ENCODE measurements at places on chromosomes 1 and 21. TPM values are rescaled to one million over a fixed set of nuclear protein-coding genes. Genes with fewer than 3 reads are reported as not detected.

Gene PBX1
- total RNA-seq, result 91.1 TPM

Gene WARS2
- total RNA-seq, result 13.5 TPM

Gene LORICRIN
- not detected for total RNA-seq

Gene LMX1A
- total RNA-seq, result 8.7 TPM

Gene CLCA1
- total RNA-seq, result not detected

Gene DCST1
- not detected for total RNA-seq

Gene LDLRAD2
- total RNA-seq, result 1.2 TPM

Gene HFM1
- total RNA-seq, result 15.1 TPM

Gene TMPRSS15
- total RNA-seq, result not detected

Gene TMPRSS2
- total RNA-seq, result 0.99 TPM

Gene OR6K3
- not detected for total RNA-seq

Gene TMEM79
- 3.2 TPM for total RNA-seq

Gene ALG6
- total RNA-seq, result 41.7 TPM

Gene TMEM51
- total RNA-seq, result 5.2 TPM

Gene PHACTR4
- 22.3 TPM for total RNA-seq

DNA sequence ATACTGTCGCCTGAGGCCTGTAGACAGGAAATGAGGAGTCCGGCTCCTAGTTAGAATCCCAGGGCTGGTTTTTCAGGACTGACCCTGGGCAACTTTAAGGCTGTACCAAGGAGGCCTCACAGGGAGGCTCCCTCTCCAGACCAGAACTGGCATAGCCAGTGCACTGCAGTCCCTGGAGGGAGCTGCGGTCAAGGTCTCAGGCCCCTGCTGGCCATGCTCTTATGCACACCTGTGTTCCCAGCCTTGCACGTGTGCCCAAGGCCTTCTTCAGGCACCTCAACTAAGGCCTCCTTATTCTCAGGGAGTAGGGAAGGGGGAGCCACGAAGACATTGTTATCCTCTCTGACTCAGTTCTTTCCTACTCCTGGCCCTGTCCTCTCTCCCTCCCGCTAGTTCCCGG, 22.0 kb upstream of the IFNAR1 start:
- DNase-seq, result no peak

- DNase-seq, result no peak
Observed at GRCh38 chr1:162376691-162377090, at the start of gene SPATA46. SPATA46 (minus strand) TSS chr1:162376854; CDS start chr1:162376790, 64 bp downstream.

- peak; percentile 17 for DNase-seq
Observed at GRCh38 chr1:115090540-115090939, 1.2 kb upstream of the TSPAN2 start.

GRCh38 chr1:69929308-69930057, 275.9 kb downstream of the LRRC40 start:
- no peak for DNase-seq

- no peak for DNase-seq
Observed at GRCh38 chr1:191320062-191320461, 838.2 kb upstream of the RGS18 start.

DNA sequence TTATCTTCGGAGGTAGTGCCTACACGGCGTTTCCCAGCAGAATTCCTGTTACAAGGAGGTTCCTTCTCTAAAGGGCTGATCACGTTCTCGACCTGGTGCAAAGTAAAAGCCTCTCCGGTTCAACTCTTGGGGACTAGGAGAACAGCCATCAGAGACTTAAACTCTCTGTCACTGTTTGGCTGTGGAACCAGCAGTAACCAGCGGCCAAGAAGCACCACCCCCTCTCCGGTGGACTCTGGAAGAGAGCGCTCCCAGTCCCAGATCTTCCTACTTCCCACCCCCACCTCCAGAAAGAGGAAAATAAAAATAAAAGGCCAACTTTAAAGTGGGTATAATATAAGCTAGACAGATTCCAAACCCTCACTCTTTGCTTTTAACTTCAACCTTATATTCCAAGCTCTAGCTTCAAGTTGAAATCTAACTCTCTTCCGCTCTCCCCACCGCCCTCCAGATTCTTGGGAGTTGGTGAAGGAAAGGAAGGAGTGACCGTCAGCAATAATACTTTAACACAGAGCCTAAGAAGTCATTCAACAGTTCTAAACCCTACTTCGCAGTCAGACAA, 2.9 kb downstream of the BRINP3 start:
- peak; percentile 50 for DNase-seq

- DNase-seq, result no peak
Observed at GRCh38 chr1:64343823-64344190, 126.1 kb upstream of the CACHD1 start.

DNA sequence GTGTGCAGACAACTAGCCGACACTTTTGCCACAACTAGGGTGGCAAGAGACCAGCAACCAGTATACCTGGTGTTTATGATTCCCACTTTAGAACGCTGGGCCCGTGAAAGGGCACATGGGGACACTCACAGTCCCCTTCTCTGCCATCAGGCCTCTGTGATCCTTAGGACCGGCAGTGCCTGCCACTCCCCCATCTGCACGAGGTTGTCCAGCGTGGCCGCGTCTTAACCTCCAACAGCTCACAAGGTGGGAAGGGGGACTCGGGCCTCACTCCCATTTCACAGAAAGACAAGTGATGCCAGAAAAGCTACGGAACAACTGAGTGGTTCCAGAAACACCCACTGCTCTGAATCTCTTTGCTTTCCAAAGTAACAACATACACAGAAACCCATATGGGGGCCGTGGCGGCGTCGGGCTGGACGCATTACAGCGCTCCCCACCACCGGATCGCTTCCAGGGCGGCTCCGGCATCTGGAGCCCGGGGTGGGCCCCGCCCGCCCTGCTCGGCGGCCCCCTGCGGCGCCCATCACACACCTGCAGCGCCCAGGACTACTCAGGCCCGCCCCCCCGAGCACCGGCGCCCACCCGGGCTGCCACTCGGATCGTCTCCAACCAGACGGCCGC, 1.0 kb downstream of the ZNF496 start:
- no peak for DNase-seq

DNA sequence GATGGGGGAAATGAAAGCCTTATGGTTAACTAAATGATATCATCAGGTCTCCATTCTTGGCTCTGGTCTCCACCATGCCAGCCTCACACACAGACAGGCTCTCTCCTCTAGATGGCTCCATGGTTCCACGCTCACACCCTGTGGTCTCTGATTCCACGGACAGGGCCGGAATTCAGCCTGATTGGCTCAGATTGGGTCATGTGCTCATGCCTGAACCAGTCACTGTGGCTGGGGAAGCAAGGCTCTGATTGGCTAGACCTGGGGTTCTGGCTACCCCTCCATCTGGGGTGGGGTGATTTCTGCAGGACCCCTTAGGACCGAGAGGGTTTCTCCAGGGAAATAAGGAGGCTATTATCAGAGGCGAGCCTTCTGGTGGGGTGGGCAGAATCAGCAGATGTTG, 277.0 kb downstream of the PTPRU start:
- peak; percentile 71 for DNase-seq

DNA sequence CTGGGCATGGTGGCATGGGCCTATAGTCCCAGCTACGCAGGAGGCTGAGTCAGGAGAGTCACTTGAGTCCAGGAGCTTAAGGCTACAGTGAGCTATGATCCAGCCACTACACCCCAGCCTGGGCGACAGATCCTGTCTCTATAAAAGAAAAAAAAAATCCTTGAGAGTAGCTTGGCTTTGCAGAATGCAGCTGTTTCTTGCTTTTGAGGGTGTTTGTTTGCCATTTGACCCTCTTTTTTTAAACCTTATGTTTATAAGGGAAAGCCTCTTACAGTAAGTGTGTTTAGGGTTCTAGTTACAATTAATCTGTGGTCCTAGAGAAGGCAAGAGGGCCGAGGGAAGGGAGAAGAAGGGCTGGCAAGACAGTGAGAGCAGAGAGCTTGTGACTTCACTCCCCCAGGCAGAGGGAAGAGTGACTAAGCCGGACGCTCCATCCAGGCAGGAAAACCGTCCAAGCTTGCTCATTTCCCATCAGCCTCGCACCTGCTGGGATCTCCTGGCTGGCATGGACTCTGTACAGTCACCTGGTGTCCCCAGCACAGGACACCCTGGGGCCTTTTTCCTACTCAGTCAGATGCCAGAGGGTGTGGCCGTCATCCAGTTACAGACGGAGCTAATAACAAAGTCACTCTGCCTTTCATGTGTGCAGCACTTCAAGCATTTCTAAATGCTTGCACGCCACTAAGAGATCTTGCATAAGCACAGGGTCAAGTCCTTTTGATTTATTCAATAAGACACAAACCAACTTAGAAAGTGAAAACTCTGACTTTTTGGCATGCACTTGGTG, 55.5 kb upstream of the PSEN2 start:
- DNase-seq, result no peak

- DNase-seq, result no peak
Observed at GRCh38 chr1:205951746-205952145, 8.5 kb upstream of the SLC26A9 start.

DNA sequence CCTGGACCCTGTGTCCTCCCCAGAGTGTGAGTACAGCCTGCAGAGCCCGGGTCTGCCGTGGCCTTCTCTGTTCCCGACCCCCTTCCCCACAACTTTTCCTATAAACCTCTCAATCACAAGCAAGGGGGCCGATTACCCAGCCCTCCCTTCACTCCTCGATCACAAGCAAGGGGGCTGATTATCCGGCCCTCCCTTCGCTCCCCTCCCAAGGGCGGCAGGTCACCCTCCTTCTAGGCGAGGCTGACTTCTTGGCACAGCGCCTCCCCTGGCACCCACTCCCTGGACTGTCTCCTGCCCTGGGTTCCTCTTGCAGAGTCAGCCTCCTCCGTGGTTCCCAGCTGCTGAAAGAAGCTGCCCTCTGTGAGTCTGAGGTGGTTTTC, 12.3 kb upstream of the LDLRAP1 start:
- DNase-seq, result no peak

DNA sequence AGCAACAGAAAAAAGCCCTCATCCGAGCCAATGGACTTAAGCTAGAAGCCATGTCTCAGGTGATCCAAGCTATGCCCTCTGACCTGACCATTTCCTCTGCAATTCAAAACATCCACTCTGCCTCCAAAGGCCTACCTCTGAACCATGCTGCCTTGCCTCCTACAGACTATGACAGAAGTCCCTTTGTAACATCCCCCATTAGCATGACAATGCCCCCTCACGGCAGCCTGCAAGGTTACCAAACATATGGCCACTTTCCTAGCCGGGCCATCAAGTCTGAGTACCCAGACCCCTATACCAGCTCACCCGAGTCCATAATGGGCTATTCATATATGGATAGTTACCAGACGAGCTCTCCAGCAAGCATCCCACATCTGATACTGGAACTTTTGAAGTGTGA, 20.7 kb downstream of the NR5A2 start:
- peak; percentile 74 for DNase-seq

DNA sequence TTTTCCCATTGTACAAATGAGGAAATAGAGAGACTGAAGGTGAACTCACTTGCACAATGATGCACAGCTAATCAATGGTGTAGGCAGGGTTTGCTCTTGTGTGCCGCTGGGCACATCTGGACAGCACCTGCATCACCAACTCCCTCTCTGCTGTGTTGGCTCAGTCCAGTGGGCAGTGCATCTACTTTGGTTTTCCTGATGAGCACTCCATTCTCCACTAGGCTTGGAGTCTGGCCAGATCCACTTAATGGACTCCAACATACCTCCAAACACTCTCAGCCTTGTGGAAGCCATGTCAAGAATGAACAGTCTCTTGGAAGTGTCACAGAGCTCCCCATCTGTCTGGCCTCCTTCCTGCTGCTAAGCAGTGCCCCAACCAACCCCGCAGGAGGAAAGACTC, 152.2 kb downstream of the HIVEP3 start:
- DNase-seq, result no peak

GRCh38 chr1:223513309-223513708, 120.1 kb downstream of the CCDC185 start:
- no peak for DNase-seq

DNA sequence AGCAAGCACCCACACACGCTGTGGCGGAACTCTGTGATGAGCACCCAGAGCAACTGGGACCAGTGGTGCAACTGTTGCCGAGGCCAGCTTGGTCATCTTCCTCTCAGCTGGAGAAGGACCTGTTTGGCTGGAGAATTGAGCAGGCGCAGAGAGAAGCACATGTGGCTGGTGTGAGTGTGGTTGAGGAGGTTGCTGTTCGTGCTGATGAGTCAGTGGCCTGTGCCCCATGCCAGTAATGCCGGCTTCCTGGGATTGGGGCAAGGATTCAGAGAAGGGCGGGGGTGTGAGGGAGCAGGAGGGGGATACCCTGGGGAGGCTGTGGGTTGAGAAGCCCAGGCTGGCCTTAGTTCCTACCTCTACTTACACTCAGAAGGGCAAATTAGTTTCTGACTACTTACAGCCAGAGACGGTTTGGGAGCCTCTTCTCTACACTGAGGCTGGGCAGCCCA, 57.5 kb upstream of the EPS8L3 start:
- no peak for DNase-seq

DNA sequence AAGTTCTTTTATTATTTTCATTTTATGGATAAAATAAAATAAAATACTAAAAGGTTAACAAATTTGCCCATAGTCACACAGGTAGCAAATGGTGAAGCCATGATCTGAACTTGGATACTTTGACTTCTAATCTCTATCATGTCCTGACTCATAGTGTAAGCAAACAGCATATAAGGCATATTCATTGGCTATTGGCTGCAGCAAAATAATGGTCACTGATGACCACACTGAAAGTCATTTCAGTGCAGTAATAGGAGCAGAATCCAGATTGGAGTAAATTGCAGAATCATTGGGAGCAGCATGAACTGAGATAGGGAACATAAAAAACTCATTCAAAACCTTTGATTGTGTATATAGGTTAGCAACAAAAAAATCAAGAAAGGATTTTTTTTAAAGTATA, 262.9 kb downstream of the PLA2G4A start:
- DNase-seq, result no peak

- no peak for DNase-seq
Observed at GRCh38 chr1:5909576-5910275, 82.5 kb downstream of the NPHP4 start.

- DNase-seq, result peak; percentile 61
Observed at GRCh38 chr1:44524655-44525500, 119.8 kb downstream of the RNF220 start.

GRCh38 chr1:245177071-245177900, 22.5 kb downstream of the KIF26B start:
- DNase-seq, result no peak

DNA sequence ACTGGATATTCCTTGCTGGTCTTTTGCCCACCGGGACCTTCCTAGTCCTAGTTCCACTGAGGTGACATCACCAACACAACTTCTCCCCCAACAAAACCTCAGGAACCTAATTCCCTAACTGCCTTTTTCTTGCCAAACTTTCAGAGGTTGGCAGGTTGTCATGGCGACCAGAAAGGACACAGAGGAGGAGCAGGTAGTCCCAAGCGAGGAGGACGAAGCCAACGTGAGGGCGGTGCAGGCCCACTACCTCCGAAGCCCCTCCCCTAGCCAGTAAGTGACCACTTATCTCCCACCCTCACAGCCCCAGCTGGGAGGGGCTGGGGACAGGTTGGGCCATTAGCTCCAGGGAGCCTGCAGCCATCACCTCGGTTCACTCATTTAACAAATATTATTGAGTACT, 815 bp downstream of the STYXL2 start:
- DNase-seq, result no peak

DNA sequence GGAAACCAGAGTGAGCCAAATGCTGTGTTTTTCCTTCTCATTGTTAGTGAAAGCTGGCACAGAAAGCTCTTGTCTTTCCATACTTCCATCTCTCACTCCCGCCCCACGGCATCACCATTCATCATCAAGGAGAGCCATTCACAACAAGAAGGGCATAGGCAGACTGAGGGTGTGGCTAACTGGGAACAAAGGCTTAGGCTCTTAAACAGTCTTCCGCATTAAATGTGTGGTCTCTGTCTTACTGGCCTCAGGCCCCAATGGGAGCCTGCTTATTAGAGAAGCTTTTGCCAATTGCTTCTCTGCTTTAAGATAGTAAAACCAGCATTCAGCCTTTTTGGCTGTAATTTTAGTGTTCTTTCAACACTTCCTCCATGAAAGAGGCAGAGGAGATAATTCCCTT, 51.4 kb downstream of the TNFSF18 start:
- peak; percentile 11 for DNase-seq
